ENCODE measurements at places on chromosomes 5 and 9. TPM values are rescaled to one million over a fixed set of nuclear protein-coding genes. Genes with fewer than 3 reads are reported as not detected.

CARD6 gene
- total RNA-seq = 2.9 TPM

LECT2 gene
- not detected for total RNA-seq

DIRAS2 gene
- total RNA-seq = not detected

GPR150 gene
- 0.16 TPM for total RNA-seq

CCDC192 gene
- not detected for total RNA-seq

WDR38 gene
- total RNA-seq = 0.13 TPM

SPATA31E1 gene
- not detected for total RNA-seq

ANXA2R gene
- total RNA-seq = 3.7 TPM

PANK3 gene
- 15.8 TPM for total RNA-seq

LRRC19 gene
- total RNA-seq = not detected

DNAH5 gene
- total RNA-seq = 2.2 TPM

ZNF462 gene
- total RNA-seq = 3.3 TPM

FCN2 gene
- total RNA-seq = not detected

SURF6 gene
- 24.1 TPM for total RNA-seq

RANBP17 gene
- total RNA-seq = 2.4 TPM

PIP5K1B gene
- not detected for total RNA-seq

TMEM215 gene
- not detected for total RNA-seq

KIAA1958 gene
- 2.6 TPM for total RNA-seq

SKP1 gene
- 608 TPM for total RNA-seq

PDE6A gene
- 0.24 TPM for total RNA-seq

Measured in A549 treated with Hydrocortisone at 1 μM for 4 hours (cell line).